ENCODE measurements at places on chromosomes 16 and 17.

- no peak for DNase-seq
These were observed 23.5 kb downstream of the AATF start for GRCh38 chr17:36972186-36972700.

GRCh38 chr17:72850410-72851118 lies 241.9 kb downstream of the SLC39A11 start:
- no peak for DNase-seq

DNA sequence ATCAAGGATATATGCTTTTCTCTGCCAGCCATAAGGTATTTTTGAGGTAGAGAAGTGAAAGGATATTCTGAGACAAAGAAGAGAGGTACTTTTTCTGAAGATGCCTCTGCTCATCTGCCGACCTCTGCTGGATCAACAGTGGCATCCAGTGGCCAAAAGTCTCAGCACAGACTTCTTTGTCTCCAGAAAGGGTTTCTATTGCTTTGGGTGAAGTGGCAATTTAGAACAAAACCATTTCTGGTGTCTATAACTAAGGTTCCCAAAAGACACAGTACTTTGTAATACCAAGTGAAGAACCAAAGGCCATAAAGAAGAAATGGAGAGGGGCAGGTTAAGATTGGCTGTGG lies 155.2 kb upstream of the C17orf78 start:
- DNase-seq, result no peak

DNA sequence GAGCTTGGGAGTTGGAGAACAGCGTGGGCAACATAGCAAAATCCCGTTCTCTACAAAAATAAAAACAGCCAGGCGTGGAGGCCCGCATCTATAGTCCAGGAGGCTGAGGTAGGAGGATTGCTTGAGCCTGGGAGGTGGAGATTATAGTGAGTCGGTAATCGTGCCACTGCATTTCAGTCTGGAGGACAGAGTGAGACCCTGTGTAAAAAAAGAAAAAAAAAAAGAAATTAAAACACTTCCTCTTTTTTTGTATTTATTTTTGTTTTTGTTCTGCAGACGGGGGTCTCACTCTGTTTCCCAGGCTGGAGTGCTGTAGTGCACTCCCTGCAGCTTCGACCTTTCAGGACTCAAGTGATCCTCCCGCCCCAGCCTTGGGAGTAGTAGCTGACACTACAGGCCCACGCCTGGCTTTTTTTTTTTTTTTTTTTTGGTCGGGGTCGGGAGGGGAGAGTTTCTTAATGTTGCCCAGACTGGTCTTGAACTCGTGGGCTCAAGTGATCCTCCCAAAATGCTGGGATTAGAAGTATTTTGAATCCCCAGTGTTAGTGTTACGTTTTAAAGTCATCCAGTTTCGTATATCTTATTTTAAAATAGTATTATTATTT lies 1.5 kb downstream of the IST1 start:
- DNase-seq, result no peak

Measured in stimulated activated naive CD4-positive, alpha-beta T cell (primary cell).